NCI-H510A (cell line): ENCODE measurements at places on chromosomes 6 and 20.

DNA sequence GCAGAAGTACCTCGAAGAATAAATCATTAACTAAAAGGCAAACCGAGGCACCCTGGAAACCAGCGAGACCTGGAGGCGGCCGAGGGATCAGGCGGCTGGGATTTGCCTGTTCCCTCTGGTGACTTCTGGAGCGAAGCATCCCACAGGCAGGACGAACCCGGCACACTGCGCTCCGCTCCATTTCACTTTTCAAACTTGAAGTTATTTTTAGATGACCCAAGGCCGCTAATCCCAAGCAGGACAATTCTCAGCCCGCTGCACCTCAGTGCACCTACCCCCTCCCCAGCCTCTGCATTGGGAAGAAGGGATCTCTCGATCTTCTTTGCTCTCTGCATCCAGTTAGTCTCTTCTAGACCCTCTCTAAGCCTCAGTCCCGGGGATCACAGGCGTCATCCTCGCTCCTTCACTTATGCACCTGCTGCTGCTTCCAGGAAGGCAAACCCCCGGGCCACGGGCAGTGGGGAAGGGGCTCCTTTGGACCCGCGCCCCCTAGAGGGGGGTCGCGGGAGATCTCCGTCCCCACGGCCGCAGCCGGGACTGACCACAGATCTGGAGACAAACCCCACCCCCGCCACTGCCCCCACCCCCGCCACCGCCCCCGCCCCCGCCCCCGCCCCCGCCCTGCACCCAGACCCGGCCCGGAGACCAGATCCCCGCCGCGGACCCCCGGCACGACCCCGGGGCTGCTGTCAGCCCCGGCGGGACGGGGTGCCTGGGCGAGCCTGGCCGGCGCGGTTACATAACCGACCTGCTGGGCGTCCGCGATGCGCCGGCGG lies 636 bp downstream of the RCAN2 start:
- peak; percentile 30 for DNase-seq

DNA sequence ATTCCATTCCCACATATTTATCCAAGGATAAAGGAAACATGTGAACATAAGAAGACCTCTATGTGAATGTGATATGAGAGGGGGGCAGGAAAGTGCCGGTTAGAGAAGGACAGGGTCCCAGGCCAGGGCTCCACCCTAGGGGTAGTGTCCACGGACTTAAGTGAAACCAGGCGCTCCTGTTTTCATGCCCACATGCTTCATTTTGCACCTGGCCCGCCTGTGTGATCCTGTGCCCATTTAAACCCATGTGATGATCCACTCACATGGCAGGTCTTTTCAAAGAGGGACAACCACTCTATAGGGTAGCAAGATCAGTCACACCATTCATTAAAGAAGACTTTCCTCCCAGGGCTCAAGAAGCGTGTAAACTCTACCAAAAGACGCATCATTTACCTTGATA lies 865.3 kb upstream of the GJE1 start:
- no peak for DNase-seq

DNA sequence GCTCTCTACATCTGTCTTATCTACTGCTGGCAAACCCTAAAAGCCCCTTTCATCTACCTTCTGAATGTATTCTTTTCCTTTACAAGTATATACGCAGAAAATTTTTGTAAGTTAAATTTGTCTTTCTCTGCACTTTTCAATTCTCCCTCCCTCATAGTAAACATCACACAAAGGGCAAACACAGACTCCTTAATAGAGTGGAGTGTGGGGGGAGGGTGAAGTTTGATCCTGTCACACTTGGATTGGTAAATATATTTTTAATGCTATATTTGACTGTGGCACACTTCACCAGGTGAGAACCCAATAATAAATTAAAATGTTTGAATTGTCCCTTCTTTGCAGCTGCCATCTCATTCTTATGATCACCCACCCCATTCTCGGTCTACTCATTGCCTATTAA lies 33.2 kb upstream of the PAQR8 start:
- no peak for DNase-seq

- no peak for DNase-seq
Observed at GRCh38 chr6:84421031-84421430, 193.6 kb upstream of the CEP162 start.

- no peak for DNase-seq
Observed at GRCh38 chr6:109795994-109796555, 105.0 kb downstream of the FIG4 start.

DNA sequence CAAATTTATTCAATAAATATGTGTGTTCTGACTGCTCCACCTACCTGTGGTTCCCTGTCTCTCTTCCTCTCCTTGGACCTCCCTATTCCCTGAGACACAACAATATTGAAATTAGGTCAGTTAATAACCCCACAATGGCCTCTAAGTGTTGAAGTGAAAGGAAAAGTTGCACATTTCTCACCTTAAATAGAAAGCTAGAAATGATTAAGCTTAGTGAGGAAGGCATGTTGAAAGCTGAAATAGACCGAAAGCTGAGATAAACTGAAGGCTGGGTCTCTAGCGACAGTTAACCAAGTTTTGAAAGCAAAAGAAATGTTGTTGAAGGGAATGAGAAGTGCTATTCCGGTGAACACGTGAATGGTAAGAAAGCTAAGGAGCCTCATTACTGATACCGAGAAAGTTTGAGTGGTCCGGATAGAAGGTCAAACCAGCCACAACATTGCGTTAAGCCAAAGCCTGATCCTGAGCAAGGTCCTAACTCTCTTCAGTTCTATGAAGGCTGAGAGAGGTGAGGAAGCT lies 34.1 kb downstream of the UST start:
- DNase-seq, result no peak

DNA sequence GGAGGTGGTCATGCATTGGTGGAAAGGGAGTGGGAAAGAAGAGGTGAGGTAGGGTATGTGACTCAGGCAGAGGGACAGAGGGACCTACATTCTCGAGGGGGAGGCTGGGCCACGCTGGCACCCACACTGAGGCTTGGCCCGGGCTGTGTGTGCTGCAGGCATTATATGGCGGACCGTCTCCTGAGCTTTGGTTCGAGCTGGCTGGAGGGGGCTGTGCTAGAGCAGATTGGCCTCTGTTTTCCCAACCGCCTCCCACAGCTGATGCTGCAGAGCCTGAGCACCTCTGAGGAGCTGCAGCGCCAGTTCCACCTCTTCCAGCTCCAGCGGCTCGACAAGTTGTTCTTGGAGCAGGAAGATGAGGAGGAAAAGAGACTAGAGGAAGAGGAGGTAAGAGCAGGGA lies 23.4 kb downstream of the DNPH1 start:
- DNase-seq, result no peak

DNA sequence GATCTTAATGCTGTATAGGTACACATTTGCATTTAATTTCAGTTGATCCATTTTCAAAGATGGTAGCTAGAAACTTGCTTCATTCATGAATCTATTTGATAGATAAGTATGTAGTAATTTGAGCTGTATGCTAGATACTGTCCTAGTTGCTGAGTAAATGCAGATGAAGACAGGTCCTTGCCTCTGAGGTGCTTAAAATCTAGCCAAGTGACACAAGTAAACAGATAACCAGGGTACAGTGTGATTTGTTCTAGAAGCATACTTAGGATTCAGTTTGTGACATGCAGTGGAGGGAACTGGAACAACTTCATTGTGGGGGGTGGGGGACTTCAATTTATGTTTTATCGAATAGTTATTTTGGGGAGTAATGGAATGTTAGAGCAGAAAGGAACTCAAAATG lies 9.2 kb downstream of the CHMP4B start:
- DNase-seq, result no peak

- no peak for DNase-seq
Observed at GRCh38 chr6:132218059-132218696, 183.1 kb downstream of the MOXD1 start.

GRCh38 chr20:36155629-36155971 lies 1.1 kb downstream of the EPB41L1 start:
- no peak for DNase-seq

DNA sequence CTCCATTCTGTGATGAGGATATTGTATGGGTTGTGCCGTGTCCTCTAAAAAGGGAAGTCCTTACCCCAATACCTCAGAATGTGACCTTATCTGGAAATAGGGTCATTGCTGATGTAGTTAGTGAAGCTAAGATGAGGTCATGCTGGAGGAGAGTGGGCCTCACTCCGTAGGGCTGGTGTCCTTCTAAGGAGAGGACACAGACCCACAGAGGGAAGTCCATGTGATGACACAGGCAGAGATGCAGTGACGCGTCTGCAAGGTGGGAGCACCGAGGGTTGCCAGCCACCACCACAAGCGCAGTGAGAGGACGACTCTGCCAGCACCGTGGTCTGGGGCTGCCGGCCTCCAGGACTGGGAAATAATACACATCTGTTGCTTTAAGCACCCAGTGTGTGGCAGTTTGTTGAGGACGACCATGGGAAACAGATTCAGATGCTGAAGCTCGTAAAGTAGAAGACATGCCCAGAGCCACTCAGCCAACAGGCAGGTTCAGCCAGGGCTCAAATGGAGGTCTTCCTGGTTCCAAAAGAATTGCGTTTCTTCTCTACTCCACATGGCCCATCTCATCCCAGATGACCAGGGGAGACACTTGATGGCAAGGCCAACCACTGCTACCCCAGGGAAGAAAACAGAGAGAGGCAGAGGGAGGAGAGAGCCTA lies 59.2 kb upstream of the DUSP22 start:
- DNase-seq, result no peak

- DNase-seq, result no peak
Observed at GRCh38 chr6:112337209-112337638, 9.9 kb upstream of the RFPL4B start.

DNA sequence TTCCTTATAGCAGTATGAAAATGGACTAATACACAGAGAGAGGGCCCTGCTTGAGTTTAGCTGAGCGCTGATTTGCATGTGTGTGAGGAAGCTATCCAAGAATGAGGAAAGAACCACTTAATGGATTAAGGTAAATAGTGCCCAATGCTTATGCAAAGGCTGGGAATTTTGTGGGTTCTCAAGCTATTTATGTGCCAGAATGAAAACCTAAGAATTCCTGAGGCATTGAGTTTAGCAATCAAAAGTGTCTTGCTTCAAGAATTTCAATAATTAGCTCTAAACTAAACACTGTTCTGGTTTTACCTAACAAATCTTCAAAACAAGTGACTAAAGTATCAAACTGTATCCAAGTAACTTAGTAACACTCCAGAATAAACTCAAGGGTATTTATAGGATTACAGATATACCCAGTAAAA lies 7.0 kb upstream of the OR14J1 start:
- no peak for DNase-seq

DNA sequence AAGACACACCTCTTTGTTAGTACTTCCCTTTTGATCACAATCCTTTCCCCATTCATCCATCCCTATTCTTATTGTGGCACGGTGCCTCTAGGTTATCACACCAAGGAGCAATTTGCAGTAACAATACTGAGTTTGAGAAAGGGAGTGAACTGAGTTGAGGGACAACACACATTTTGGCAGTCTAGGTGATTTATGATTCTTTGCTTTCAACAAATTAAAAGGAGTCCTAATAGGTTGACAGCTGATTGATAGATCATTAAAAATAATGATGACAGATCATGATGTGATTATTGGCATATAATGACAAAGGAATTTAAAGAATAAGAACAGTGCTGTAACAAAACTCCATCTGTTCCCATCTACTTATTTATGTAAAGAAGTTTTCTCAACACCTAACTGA lies 36.7 kb downstream of the IMPG1 start:
- no peak for DNase-seq

DNA sequence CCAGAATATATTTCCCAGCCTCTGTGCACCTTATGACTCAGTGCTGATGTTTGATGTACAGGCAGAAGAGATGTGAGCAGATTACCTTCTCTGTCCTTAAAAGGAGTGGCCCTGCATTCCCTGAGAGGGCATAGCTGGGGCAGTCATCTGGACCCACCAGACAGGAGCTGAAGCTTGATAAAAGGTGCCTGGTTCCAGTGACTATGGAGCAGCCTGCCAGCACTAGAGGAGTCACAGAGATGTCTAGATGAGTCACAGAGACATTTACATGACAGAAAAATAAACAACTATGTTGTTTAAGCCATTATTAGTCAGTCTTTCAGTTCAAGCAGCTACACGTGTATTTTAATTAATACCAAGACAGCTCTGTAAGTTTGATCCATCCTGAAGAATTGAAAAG lies 237.1 kb upstream of the MOCS1 start:
- DNase-seq, result no peak

GRCh38 chr20:45037050-45037449 lies 63.9 kb downstream of the KCNS1 start:
- no peak for DNase-seq

DNA sequence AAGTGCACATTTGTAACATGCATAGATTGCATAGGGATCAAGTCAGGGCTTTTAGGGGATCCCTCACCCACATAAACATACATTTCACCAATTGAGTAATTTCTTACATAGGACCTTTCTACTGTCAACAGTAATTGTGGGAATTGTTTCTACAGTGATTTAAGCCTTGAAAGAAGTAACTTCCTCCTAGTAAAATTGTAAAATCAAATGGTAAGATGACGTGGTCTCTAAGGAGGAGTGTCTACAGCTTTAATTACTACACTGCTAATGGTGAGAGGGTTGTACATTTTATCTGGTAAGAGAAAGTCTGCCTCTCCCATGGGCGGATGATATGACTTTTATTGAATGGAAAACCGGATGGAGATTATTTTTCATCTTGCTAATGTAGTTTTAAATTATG lies 98.0 kb downstream of the RPP40 start:
- no peak for DNase-seq

DNA sequence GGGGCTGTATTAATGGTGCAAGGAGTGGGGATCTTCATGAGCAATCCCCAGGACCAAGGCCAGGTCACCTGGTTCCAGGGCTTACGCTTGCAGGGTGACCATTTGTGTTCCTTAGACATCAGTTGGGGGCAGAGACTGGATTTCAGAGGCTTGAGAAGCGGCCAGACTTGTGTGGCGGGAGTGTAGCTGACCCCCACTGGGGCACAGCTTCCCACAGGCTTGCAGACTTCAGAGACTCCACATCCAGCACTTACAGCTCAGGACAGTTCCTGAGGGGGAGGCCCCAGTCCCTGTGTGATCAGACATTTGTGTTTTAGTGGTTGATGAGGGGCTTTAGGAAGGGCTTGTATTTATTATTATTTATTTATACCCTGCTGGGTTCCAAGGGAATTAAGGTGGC lies 15.3 kb downstream of the TJAP1 start:
- no peak for DNase-seq

GRCh38 chr20:3250091-3250504 lies 11.1 kb upstream of the SLC4A11 start:
- DNase-seq, result peak; percentile 46

GRCh38 chr20:21399005-21399475 lies 1.7 kb upstream of the NKX2-4 start:
- DNase-seq, result no peak

- DNase-seq, result no peak
Observed at GRCh38 chr20:13458860-13459451, 179.8 kb downstream of the TASP1 start.

- no peak for DNase-seq
Observed at GRCh38 chr6:23036406-23036983, 467.1 kb downstream of the HDGFL1 start.

DNA sequence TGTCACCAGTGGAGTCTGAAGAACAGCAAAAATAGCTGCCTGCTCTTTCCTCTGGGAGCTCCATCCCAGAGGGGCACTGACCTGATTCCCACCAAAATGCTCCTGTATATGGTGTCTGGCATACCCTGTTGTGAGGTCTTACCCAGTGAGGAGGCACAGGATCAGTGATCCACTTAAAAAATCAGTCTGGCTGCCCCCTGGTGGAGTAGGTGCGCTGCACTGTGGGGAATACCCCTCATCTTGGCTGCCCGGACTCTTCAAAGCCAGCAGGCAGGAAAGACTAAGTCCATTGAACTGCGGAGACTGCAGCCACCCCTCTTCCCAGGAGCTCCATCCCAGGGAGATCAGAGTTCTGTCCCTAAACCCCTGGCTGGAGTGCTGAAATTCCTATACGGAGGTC lies 230.9 kb upstream of the HTR1E start:
- DNase-seq, result no peak
